ENCODE measurements at places on chromosomes 1 and 21. TPM values are rescaled to one million over a fixed set of nuclear protein-coding genes. Genes with fewer than 3 reads are reported as not detected.

The OR2T29 gene
- total RNA-seq: not detected

The RGS7 gene
- total RNA-seq: 1.0 TPM

The FAM3B gene
- not detected for total RNA-seq

The GPR137B gene
- 15.8 TPM for total RNA-seq

The AMY2A gene
- not detected for total RNA-seq

The USF1 gene
- total RNA-seq: 47.7 TPM

The ADAMTSL4 gene
- 13.4 TPM for total RNA-seq

The CREG1 gene
- total RNA-seq: 158 TPM

The KCNA2 gene
- total RNA-seq: not detected

The ADCY10 gene
- under 0.01 TPM for total RNA-seq

The SHISA4 gene
- total RNA-seq: 27.0 TPM

The PRAMEF1 gene
- not detected for total RNA-seq

The AXDND1 gene
- total RNA-seq: 0.07 TPM

The GSTM1 gene
- total RNA-seq: not detected

The COL11A1 gene
- total RNA-seq: 2.5 TPM

The EPHB2 gene
- total RNA-seq: 12.2 TPM

The HTR6 gene
- 0.07 TPM for total RNA-seq

The FAM151A gene
- not detected for total RNA-seq

The KIF17 gene
- total RNA-seq: 0.39 TPM

The C1orf87 gene
- not detected for total RNA-seq

The PRDM16 gene
- 11.6 TPM for total RNA-seq

The HCRTR1 gene
- not detected for total RNA-seq

The TBX15 gene
- total RNA-seq: 2.9 TPM

The OR2L8 gene
- total RNA-seq: not detected

The SLC9C2 gene
- total RNA-seq: 0.03 TPM

The OR2L3 gene
- total RNA-seq: not detected

The SUSD4 gene
- 0.17 TPM for total RNA-seq

The CELA3A gene
- not detected for total RNA-seq

The ARHGAP30 gene
- not detected for total RNA-seq

Data from smooth muscle cell of the pulmonary artery (primary cell).